ENCODE measurements at places on chromosomes 6 and 20.

- DNase-seq, result no peak
Measured at GRCh38 chr20:39736434-39737327, 774.5 kb downstream of the DHX35 start.

- DNase-seq, result no peak
Measured at GRCh38 chr6:152441902-152442301, 195.3 kb downstream of the SYNE1 start.

DNA sequence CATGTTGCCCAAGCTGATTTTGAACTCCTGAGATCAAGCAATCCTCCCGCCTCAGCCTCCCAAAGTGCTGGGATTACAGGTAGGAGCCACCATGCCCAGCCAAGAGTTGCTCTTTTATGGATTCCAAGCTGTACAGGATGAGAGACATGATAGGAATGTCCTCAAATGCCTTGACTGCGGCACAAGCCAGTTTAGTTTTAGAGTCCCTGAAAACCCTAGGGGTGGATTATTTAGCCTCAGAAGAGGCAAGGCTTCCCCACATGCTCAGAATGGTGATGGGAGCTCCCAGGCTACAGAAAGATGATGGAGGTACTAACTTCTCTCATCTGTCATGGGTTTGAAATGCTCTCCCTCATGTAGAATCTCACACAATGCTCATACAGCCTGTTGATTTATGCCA lies 280.5 kb upstream of the PRND start:
- no peak for DNase-seq

DNA sequence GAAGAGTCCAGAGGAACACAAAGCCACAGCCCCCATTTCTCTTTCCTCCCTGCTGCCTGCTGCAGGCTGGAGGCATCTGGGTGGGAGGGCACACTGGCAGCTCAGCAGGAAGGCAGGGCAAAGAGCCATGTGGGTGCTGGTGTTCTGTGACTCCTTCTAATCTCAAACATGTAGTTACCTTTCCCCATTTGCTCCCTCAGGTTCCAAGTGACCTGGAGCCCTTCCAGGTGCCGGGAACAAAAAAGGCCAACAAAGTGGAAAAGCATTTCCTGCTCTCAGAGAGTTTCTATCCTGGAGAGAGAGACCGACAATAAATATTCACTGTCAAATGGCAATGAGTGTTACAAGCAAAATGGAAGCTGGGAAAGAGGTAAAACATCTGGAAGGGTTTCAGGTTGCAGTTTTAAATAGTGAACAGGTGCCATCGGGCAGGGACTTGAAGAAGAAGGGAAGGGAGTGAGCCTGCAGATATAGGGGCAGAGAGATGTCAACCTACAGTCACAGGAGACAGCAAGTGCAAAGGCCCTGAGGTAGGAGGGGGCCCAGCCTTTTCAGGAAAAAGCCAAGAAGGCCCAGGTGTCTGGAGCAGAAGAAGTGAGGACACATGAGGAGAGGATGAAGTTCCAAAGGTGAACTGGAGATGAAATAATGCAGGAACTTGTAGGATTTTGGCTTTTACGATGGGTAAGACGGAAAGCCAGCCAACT lies 43.6 kb upstream of the IYD start:
- no peak for DNase-seq

- no peak for DNase-seq
Measured at GRCh38 chr6:101728956-101729355, 335.4 kb downstream of the GRIK2 start.

DNA sequence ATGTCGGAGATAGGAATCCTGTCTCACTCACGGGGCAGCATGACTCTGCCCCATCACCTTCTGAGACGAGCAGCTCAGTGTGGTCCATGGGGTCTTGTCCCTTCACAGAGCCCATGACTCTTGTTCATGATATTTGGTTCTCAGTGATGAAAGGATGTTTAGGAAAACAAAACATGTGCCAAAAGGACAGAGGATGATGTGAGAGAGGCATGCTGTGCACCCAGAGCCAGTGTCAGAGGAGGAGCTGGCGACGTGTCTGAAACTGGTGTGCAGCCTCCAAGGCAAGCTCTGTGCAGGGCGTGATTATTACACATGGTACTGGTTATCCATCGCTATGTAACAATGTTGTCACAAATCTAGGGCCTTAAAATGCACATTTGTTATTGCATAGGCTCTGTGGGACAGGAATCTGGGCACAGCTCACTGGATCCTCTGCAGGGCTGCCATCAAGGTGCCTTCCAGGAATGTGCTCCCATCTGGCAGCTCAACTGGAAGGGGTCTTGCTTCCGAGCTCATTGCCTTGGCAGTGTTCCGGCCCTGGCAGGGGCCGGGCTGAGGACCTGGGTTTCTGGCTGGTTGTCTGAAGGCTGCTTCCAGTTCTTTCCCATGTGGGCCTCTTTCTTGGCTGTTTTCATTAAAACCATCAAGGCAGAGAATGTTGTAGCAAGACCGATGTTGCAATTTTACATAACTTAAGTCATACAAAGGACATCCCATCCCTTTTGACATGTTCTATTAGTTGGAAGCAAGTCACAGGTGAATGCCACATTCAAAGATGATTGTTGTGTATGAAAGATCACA lies 175.4 kb downstream of the ERMARD start:
- DNase-seq, result no peak

DNA sequence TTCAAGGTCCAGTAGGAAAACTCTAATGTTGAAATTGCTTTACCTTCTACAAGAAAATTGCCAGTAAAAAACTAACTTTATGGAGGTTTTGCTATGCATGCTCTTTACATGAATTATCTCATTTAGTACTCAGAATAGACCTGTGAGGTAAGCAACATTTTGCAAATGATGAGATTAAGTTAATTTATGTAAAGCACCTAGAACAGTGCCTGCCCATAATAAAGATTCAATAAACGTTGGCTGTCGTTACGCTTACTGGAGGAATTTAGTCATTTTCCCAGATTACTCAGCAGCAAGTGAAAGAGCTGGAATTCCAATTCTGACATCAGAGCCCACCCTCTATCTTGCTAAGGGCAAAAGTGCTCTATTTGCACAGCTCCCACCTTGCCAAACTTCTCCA lies 69.4 kb upstream of the ARID1B start:
- no peak for DNase-seq

DNA sequence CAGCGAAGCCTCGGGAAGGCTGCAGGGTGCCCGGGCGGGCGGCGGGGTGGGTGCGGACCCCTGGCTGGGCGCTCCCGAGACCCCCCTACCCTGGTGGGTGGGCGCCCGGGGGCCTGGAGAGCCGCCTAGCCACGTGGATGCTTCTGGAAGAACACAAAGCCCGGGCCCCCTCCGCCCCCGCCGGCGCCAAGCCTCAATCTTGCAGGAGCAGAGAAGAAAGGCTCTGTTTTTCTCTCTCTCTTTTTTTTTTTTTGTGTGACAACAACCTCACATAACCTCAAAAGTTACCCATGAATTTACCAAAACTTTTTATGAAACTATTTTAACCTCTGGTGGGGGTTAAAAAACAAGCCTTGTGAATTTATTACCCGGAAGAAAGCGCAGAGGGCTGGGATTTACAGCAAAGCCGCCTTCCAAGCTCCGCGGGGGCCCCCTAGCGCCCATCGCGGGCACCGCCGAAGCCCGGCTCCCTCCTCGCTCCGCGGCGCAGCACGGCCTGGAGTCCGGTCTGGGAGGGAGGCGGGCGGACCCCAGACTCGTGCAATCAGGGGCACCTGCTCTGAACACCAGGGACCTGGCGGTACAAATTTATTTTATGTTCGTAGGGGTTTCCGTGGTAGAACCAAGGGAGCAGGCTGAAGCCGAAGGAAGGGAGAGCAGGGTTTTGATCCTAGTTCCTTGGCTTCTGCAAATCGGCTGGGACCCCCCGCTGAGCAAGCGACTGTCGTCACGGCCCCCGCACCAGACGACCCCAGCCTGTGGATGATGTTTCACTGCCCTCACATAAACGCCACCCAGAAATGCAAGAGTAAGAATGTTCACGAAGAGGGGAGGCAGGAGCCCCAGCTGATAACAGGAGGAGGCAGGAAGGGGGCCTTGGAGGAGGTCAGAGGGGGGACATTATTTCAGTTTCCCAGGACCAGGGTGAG lies 58.9 kb downstream of the ZNF831 start:
- DNase-seq, result peak; percentile 73

DNA sequence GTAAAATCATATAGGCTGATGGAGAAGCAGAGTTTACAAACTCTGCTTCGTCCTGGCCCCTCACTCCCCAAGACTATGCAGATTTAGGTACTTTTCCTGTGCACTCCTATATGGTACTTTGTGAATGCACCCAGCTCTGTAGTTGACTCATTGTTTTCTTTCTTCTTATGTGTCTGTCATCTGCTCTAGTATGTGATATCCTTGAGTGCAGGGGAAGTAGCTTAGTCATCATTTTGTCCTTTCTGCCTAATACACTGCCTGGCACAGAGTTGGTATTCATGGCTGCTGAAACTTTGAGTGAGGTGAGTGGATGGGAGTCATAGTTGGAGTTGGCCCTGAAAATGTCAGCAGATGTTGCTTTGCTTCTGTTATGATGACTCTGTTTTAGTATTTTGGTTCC lies 222.6 kb downstream of the RNF144B start:
- DNase-seq, result no peak

GRCh38 chr6:150004101-150004782 lies 21.1 kb downstream of the RAET1L start:
- DNase-seq, result no peak

- no peak for DNase-seq
Measured at GRCh38 chr6:154594496-154595198, 84.2 kb upstream of the CNKSR3 start.

DNA sequence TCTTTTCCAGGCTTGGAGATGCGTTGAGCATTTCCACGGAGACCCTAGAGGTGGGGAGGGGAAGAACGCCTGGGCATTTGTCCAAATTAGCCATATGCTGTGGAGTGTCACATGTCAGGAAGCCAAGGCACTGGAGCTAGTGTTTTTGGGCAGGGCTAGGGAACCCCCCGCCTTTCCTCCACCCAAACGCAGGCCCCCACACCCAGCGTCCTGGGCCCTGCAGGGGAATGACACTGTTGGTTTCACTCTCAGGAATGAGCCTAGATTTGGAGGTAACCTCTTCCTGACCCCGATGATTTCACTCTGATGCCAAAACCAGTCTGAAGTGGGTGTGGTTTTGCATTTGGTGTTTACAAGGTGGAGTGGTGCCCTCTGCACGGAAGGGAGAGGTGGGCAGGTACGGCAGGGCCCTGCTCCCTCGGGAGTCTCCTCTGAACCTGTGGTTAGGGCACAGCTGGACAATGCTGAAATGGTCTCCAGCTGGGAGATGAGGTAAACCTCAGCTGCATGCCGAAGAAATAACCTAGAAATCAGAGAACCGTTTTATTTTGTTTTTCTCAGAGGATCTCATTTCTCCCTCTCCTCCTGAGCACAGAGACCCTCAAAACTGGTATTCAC lies 29.5 kb downstream of the MTHFD1L start:
- DNase-seq, result no peak

GRCh38 chr6:79713701-79714322 lies 82.7 kb downstream of the SH3BGRL2 start:
- DNase-seq, result peak; percentile 30

GRCh38 chr6:89555031-89555430 lies 83.5 kb downstream of the LYRM2 start:
- no peak for DNase-seq

GRCh38 chr6:145756170-145756662 lies 20.9 kb upstream of the EPM2A start:
- DNase-seq, result no peak

Data from activated T-cell treated with anti-CD3 and anti-CD28 coated beads for 1 hour (primary cell).